A549 treated with CpdA at 1 μM for 4 hours (cell line): ENCODE measurements at places on chromosomes 12 and 14. TPM values are rescaled to one million over a fixed set of nuclear protein-coding genes. Genes with fewer than 3 reads are reported as not detected.

Gene RPS29
- 4,318 to 5,005 TPM (median 4,504 TPM) in 5 replicates for total RNA-seq

Gene ACOT2
- total RNA-seq, result 42.7 to 50.5 TPM (median 50.2 TPM) in 5 replicates

Gene MAP4K5
- 34.3 to 44.1 TPM (median 41.3 TPM) in 5 replicates for total RNA-seq

Gene DAAM1
- total RNA-seq, result 7.0 to 18.4 TPM (median 12.1 TPM) in 5 replicates

Gene OR4E2
- not detected in 5 replicates for total RNA-seq

Gene OTOGL
- total RNA-seq, result 0.01 TPM in 1 of 5 replicates, not detected in the others

Gene NOS1
- 0.52 to 0.92 TPM (median 0.61 TPM) in 5 replicates for total RNA-seq

Gene BDKRB2
- 3.4 to 7.0 TPM (median 6.2 TPM) in 5 replicates for total RNA-seq

Gene RPL10L
- total RNA-seq, result not detected in 5 replicates

Gene CLEC4C
- not detected in 5 replicates for total RNA-seq

Gene EML5
- total RNA-seq, result 0.72 to 0.92 TPM (median 0.77 TPM) in 5 replicates

Gene ABCD2
- total RNA-seq, result not detected in 5 replicates

Gene HOXC12
- total RNA-seq, result not detected in 5 replicates

Gene C1RL
- 9.4 to 17.0 TPM (median 10.3 TPM) in 5 replicates for total RNA-seq

Gene ADAMTS20
- not detected in 5 replicates for total RNA-seq

Gene MAP1LC3B2
- total RNA-seq, result 0.94 to 2.6 TPM (median 1.6 TPM) in 5 replicates

Gene OR6C3
- not detected in 5 replicates for total RNA-seq

Gene RFLNA
- 0.13 to 0.24 TPM (median 0.17 TPM) in 3 of 5 replicates, not detected in the others for total RNA-seq

Gene DPPA3
- not detected in 5 replicates for total RNA-seq

Gene RNASE2
- not detected in 5 replicates for total RNA-seq

Gene PLEK2
- total RNA-seq, result 26.5 to 31.9 TPM (median 27.8 TPM) in 5 replicates

Gene NEDD8
- 443 to 489 TPM (median 464 TPM) in 5 replicates for total RNA-seq

Gene EFS
- total RNA-seq, result not detected in 5 replicates

Gene UBE2N
- total RNA-seq, result 151 to 207 TPM (median 161 TPM) in 5 replicates

Gene KLHL33
- 0.01 TPM in 1 of 5 replicates, not detected in the others for total RNA-seq

Gene GARIN6
- total RNA-seq, result not detected in 5 replicates

Gene FBLN5
- total RNA-seq, result 1.5 to 2.0 TPM (median 1.7 TPM) in 5 replicates

Gene ASCL1
- total RNA-seq, result 0.05 to 0.08 TPM in 2 of 5 replicates, not detected in the others

Gene RNASE3
- total RNA-seq, result not detected in 5 replicates

Gene MYBPC1
- total RNA-seq, result not detected in 5 replicates

Gene TCL1B
- not detected in 5 replicates for total RNA-seq

Gene GLI1
- 7.1 to 13.9 TPM (median 12.0 TPM) in 5 replicates for total RNA-seq

Gene HOXC10
- 2.2 to 3.1 TPM (median 2.8 TPM) in 5 replicates for total RNA-seq

Gene PIWIL1
- not detected in 5 replicates for total RNA-seq

Gene ANKRD52
- total RNA-seq, result 40.5 to 51.3 TPM (median 45.3 TPM) in 5 replicates

Gene CISTR
- not detected in 5 replicates for total RNA-seq

Gene CCDC197
- not detected in 5 replicates for total RNA-seq

Gene HAL
- 0.06 to 0.49 TPM (median 0.17 TPM) in 5 replicates for total RNA-seq

Gene OR4K17
- not detected in 5 replicates for total RNA-seq
